ENCODE measurements at places on chromosomes 2 and 18.
A peak's percentile ranks its signal among the peaks of the same experiment; 100 is the strongest.

GRCh38 chr2:126696644-126697520 lies 40.9 kb downstream of the GYPC start:
- no peak for DNase-seq

DNA sequence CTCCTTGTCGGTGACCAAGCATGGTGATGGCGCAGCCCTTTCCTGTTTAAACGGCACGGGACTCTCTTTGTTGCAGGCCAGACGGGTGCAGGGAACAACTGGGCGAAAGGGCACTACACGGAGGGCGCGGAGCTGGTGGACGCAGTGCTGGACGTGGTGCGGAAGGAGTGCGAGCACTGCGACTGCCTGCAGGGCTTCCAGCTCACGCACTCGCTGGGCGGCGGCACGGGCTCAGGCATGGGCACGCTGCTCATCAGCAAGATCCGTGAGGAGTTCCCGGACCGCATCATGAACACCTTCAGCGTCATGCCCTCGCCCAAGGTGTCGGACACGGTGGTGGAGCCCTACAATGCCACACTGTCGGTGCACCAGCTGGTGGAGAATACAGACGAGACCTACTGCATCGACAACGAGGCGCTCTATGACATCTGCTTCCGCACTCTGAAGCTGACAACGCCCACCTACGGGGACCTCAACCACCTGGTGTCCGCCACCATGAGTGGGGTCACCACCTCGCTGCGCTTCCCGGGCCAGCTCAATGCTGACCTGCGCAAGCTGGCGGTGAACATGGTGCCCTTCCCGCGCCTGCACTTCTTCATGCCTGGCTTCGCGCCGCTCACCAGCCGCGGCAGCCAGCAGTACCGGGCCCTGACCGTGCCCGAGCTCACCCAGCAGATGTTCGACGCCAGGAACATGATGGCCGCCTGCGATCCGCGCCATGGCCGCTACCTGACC lies 17.1 kb downstream of the TUBB6 start:
- DNase-seq = no peak

GRCh38 chr2:218267259-218267658 lies 2.7 kb downstream of the AAMP start:
- DNase-seq = no peak

DNA sequence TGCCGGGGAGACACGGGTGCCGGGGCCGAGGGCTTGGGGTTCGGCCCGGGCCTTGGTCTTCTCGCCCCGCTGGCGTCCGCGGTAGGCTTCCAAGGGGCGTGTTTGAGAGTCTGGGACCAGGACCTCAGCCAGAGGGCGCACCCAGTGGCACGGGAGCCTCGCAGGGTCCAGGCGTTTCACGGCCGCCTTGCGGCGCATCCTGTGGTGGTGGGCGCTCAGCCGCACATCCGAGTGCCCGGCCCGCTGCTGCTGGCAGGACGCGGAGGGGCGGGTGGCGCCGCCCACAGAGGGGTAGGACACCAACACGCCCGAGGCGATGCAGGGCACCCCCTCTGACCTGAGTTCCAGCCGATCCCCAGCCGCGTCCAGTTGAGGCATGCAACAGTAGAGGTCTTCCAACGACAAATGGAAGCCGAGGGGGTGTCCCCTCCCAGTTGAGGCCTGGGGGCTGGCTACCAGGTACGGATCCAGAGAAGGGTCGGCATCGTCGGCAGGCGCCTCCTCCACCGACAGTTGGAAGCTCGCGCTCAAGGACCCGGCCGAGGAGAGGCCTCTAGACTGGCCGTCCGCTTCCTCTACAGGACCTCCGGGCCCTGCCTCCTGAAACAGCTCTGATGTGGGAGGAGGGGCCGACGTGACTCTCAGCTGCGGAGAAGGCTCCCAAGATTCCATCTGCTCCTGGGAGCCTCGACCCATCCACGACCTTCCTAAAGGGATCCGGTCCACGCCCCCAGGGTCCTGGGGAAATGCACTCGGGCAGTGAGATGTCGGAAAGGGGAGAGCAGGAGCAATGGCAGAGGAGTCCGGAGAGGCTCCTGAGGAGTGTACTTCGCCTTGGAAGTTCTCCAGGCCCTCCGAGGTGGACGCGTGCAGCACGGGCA lies 6.3 kb downstream of the C2orf81 start:
- no peak for DNase-seq

DNA sequence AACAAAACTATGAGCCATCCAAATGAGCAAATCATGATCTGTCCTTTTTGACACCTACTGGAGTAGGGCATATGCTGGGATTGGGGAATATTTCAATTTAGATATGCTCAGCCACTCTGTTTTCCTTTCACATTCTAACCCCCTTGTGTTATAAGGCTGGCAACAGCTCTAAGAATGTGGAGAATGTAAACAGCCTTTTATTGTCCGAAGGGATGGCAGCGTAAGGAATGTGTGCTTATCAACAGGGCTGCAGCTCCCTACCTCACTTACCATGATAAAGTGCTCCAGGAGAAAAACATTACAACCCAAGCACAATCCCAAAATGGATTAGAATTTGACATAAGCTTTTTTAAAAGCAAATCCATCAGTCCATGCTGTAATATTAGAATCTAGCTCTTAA lies 2.2 kb downstream of the NXPH2 start:
- DNase-seq = peak; percentile 11

DNA sequence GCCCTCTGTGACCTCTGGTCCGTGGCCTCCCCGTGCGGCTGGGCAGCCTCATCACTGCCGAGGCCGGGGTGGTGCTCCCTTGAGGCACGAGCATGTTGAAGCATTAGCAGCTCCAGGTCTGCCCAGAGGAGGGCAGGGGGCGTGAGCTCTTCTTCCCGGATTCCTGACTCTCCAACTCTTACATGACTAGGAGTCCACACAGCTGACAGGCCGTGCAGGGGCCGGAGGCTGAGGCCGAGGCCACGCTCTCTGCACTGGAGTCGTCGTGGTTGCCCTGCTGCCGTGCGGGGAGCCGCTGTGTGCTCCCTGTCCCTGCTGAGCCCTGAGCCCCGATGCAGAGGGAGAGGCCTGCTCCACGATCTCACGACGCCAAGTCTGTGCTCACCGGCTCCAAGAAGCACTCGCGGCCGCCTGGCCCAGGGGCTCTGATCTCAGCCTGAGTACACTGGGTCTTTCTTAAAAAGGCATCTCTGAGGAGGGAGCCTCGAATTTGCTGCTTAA lies 19.4 kb upstream of the KCNG2 start:
- DNase-seq = no peak

- no peak for DNase-seq
These were observed 32.6 kb upstream of the SP3 start for GRCh38 chr2:173997753-173998152.

All from adipocyte (in vitro differentiated cells).